Stimulated activated naive CD4-positive, alpha-beta T cell treated with Interleukin-2 at 50 U/mL for 16 hours (primary cell): ENCODE measurements at places on chromosomes 11 and 22.

- DNase-seq = no peak
These were observed 15.5 kb upstream of the ZFTA start for GRCh38 chr11:63783925-63784592.

- DNase-seq = no peak
These were observed 47.3 kb downstream of the NEU3 start for GRCh38 chr11:75035911-75036565.

GRCh38 chr11:17855531-17856290 lies 121.1 kb downstream of the KCNC1 start:
- no peak for DNase-seq

DNA sequence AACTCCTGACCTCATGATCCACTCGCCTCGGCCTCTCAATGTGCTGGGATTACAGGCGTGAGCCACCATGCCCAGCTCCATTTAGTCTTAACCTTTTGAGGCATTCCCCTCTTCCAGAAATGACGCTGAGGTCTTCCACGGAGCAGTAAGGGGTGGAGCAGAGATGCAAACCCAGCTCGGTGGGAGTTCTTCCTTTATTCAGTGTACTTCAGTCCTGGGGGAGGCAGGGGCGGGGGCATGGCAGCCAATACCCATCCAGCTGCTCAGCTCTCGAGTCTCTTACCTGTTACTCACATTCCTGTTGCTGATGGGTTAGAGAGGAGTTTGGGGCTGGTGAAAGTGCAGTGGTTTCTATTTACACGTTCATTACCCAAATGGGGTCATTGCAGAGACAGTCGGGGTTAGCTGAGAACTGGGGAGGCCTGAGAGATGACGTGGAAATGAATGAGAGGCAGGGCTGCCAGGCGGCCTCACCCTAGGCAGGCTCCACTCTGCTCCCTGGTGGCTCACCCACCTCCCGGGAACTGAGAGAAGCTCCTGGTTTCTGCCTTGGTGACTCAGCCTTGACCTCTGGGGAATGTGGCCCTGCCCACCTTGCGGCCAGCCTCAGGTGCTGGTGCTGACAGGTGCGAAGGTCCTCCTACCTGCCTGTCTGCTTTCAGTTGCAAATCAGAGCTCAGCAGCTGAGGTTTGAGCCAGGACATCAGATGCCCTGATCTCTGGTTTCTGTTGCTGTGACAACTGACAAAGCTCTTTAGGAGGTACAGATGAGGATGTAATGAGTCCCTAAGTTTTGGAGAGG lies 13.4 kb upstream of the ST14 start:
- DNase-seq = no peak

DNA sequence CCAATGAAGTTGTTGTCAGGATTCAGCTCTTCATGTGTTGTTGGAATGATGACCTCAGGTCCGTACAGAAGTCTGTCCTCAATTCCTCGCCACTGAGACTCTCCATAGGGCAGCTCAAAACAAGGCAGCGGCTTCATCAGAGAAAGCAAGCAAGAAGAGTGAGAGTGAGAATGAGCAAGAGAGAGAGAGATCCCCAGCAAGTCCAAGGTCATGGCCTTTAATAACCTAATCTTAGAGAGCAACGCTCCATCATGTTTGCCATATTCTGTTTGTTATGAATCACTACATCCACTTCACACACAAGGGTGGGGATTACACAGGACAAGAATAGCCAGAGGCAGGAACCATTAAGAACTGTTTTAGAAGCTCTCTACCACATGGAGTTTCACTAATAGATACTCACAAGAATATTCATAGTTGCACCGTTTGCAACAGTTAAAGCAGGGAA lies 23.3 kb upstream of the MMP7 start:
- no peak for DNase-seq

DNA sequence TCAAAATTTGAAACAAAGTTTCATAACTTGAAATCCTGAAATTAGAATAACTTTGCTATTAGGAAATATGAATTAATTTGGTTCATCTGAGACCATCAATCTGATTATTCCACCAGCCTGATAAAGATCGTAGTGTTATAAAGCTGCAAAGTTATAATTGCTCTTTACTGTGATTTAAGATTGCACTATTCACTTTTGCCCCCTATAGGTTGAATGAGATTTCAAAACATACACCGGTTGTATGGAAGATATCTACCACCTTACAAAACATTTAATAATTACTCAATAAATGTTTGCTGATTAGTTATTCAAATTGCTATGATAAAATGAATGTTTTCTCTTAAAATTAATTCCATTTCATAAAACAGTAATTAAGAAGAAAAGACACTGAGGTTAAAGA lies 26.1 kb downstream of the APIP start:
- no peak for DNase-seq

GRCh38 chr11:8251616-8252295 lies 11.9 kb downstream of the LMO1 start:
- DNase-seq = no peak

DNA sequence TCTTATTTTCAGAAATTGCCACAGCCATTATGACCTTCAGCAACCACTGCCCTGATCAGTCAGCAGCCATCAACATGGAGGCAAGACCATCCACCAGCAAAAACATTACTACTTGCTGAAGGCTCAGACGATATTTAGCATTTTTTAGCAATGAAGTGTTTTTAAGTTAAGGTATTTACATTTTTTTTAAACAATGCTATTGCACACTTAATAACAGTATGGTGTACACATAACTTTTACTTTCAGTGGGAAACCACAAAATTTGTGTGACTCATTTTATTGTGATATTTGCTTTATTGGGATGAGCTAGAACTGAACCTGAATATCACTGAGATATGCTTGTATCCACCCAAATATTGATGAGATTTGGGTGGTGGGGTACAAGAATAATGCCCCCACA lies 110.9 kb downstream of the TSPAN18 start:
- no peak for DNase-seq

DNA sequence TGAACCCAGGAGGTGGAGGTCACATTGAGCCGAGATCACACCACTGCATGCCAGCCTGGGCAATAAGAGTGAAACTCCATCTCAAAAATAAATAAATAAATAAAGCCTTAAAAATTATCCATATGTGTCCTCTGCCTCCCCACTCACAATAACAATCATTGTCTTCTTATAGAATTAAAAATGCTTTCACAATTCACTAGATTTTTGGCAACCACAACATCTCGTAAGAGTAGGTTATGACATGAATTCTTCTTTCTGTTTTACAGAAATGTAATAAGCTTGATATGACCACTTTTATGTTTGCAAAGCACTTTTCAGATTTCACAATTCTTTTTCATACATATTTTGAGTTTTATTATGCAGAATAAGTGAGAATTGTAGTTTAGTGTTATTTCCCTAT lies 54.5 kb upstream of the HSPA8 start:
- no peak for DNase-seq

DNA sequence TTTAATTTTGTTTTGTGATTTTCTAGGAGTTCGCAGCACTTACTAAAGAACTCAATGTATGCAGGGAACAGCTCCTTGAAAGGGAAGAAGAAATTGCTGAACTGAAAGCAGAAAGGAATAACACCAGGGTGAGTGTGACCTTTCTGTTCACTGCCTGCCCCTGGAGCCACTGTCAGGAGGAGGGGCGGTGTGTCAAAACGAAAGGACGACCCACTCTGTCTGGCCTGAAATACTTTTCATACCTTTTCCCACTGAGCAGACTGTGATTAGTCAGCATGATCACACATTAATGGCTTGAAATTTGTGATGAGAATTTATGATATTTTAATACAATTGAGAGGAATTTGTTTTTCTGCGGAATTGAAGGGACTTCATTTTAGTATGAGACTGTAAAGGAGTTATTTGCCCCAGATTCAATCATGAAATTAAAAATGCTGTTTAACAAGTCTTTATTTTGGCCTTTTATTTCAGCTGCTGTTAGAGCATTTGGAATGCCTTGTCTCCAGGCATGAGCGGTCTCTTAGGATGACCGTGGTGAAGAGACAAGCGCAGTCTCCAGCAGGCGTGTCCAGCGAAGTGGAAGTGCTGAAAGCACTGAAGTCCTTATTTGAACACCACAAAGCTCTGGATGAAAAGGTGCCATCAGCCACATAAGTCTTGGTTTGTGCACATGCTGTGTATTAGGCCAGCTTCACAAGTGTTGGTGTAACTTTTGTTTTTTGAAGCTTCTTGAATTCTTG lies 54.1 kb downstream of the PPFIA1 start:
- no peak for DNase-seq

DNA sequence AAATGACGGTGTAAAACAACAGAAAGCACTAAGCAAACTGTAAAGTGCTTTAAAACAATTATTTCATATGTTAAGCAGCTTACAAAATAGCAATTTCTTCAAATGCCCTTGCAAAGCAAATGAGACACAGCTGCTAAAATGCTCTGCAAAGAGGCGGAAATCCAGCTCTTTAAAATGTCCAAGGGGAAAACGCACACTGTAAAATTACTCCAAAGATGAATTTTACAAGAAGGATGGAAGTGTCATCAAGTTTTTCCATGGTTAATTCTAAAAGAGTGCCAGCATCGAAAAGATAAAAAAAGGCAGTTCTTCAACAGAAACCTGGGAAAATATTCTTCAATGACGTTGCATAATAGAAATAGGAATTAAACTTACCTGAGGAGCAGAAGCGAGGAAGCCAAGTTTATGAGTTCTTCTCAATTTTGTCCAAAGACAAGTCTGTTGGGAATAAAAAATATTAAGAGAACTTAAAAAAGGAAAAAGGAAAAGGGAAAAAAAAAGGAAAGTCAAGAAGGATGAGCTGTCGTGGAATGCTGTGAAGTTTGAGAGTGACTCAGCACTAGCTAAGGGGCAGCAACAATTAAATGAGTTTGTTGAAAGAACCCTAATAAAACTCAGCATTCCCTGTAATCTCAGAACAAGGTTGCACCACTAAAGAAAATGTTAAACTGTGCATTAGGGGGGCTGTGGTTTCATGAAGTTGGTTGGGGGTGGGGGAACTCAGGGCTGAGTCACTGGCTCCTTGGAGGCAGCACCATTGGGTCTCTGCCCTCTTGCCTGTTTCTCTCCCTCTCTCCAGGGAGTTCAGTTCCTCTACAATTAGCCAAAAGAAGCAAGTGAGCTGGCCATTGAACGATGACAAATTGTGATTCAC lies 64.2 kb upstream of the BLID start:
- DNase-seq = no peak

- no peak for DNase-seq
These were observed 65.3 kb downstream of the ABTB2 start for GRCh38 chr11:34292546-34292945.

DNA sequence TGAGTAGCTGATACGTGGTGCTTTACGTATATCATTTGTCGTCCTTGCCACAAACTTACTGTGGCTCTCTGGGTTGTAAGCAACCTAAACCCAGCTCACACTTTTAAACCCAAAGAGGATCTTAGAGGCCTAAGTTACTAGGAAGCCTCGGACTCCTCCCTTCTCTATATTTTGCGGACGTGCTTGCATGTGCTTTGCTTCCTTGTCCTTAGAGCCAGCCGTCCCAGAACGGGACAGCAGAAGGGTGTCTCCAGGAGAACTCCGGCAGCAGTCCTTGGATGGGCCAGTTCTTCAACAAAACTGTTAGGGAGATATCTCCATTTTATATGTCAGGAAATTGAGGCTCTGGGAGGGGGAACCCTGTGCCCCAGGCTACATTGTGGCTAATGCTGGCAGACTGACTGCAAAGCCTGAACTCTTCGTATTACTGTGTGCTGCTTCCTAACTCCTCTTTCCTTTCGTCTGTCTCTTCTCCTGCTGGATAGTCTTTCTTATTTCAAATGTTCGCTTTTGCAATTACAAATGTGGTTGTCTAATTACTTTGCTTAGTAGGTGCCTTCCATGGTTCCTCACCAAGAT lies 33.8 kb downstream of the TNRC6B start:
- no peak for DNase-seq
